Vagina (tissue), 2 donors: ENCODE measurements at places on chromosomes 6 and 20. TPM values are rescaled to one million over a fixed set of nuclear protein-coding genes. Genes with fewer than 3 reads are reported as not detected.

DNA sequence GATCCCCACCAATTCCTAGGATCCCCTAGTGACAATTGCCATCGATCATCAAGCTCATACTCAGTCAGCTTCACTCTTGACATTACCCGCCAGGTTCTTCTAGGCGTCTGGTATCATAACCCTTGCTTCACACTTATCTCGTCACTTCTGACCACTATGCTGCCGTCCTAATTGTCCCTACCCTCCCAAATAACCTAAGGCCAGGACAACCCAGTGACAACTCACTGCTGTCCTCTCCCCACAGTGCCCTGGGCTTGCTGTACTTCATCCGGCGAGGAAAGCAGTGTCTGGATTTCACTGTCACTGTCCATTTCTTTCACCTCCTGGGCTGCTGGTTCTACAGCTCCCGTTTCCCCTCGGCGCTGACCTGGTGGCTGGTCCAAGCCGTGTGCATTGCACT is 3.7 kb downstream of the SYS1 start:
- peak; percentile 40 for DNase-seq
- H3K4me3 ChIP-seq = no peak overlapping the region
- H3K36me3 ChIP-seq = peaks cover 31% of the 10 kb centered on the region
- H3K4me1 ChIP-seq = peaks cover 30% of the 10 kb centered on the region

- no peaks in the 10 kb centered on the region for H3K36me3 ChIP-seq
- no peak for DNase-seq
- H3K4me3 ChIP-seq = no peak overlapping the region
- no peaks in the 10 kb centered on the region for H3K27me3 ChIP-seq
- H3K27ac ChIP-seq = no peak overlapping the region
Observed at GRCh38 chr6:138222901-138223546, 4.7 kb upstream of the PBOV1 start.

DNA sequence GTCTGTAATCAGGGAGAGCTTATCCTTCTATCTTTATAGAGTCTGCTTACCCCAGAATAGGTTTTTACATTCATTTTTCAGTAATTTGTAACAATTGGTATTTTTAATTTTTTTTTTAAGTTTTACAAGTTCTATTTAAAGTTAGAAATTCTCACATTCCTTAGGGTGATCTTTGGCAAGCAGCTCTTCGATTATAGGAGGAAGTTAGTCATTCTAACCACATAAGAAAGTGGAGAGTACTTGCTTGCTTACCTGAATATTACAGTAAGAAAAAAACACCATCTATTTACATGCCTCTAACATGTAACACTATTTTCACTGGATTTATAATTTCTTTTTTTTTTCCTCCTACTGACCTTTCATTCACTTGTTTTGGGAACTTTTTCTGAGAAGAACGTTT is 6.7 kb downstream of the TSHZ2 start:
- no peaks in the 10 kb centered on the region for H3K36me3 ChIP-seq
- H3K27me3 ChIP-seq = no peaks in the 10 kb centered on the region
- peaks cover 6% of the 10 kb centered on the region for H3K4me1 ChIP-seq
- H3K27ac ChIP-seq = no peak overlapping the region
- H3K4me3 ChIP-seq = no peak overlapping the region

MMP24OS gene
- total RNA-seq = 36.8 TPM

DNA sequence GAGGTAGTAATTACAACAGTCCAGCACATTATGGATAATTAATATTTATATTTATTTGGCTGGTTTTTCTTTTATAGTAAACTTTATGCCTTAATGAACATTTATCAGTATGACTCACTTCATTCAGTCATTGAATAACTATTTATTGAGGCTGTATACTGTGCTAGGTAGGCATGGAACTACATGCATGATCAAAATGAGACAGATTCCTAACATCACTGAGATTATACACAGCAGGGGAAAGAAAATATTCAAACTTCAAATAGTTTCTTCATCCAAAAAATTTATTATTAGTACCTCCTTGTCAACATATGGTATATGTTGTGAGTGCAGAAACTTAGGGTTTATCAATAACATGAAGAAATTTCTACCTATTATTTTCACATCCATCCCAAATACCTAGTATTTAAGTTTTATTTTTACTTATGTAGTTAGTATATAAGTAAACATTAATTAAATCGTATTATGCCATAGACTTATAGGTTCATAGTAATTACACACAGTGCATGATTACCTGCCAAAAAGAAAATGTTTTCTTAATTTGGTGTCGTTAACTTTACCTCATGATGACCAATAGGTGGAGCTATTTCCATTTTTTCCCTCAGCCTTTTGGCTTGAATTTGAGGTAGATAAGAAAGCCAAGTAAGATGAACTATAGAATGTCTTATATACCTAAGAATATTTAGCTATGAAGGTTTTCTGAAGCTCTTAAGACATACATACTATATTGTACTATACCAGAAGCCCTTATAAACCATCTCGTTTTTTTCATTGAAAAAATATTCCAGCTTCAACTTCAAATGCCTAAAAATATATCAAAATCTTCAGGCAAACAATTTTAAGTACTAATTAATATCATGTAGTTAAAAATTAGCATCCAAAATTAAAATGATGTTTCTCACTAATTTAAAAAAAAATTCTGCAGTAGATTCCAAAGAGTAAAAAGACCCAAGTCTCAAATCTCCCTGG is 12.5 kb upstream of the TMEM30A start:
- H3K27ac ChIP-seq = no peak overlapping the region
- H3K36me3 ChIP-seq = no peaks in the 10 kb centered on the region
- no peaks in the 10 kb centered on the region for H3K27me3 ChIP-seq
- no peaks in the 10 kb centered on the region for H3K4me1 ChIP-seq

DNA sequence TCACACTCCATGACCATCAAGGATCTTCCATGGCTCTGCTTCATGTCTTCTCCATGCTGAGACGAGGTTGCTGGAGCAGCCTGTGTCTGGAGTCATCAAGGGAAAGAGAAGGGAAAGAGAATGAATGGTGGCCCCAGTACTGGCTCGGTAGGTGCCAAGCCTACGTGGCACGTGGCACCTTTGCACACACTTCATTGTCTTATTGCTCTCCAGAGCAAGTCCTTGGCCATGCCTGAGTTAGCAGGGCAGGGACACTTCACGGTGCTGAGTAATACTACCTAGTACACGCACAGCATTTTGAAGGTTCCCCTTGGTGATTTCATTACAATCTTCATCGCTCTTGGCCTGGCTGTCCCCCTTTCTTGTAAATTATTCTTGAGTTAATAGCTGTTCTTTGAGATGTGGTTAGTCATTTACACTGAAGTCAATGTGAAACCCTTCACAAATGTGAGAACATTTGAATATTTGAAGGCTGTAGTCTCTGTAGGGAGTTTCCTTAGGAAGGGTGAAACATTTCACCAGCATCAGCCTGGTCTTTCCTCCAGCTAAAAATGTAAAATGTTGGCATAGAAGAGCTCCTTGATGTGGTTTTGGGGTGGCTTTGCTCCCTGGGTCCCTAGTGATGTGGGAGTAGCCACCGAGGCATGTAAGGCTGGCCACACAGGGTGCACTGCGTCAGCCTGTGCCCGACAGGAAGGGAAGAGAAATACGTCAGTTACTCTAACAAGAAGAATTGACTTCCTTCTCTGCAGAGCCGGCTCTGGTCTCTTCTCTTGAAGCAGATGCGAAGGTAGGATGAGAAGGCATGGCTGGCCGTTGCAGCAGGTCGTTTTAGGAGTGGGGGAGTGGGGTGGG is at the start of gene SYTL3:
Gene SYTL3, plus strand, starts transcription at position 766 of the 855 bp plus-strand sequence. CDS start 13,215 bp downstream, outside the sequence.
- no peaks in the 10 kb centered on the region for H3K27me3 ChIP-seq
- H3K4me3 ChIP-seq = peak within 1 kb of the TSS; percentile 15
- DNase-seq = no peak
- peaks cover 15% of the 10 kb centered on the region for H3K4me1 ChIP-seq
- peak within 1 kb of the TSS; percentile 42 for H3K27ac ChIP-seq

DNA sequence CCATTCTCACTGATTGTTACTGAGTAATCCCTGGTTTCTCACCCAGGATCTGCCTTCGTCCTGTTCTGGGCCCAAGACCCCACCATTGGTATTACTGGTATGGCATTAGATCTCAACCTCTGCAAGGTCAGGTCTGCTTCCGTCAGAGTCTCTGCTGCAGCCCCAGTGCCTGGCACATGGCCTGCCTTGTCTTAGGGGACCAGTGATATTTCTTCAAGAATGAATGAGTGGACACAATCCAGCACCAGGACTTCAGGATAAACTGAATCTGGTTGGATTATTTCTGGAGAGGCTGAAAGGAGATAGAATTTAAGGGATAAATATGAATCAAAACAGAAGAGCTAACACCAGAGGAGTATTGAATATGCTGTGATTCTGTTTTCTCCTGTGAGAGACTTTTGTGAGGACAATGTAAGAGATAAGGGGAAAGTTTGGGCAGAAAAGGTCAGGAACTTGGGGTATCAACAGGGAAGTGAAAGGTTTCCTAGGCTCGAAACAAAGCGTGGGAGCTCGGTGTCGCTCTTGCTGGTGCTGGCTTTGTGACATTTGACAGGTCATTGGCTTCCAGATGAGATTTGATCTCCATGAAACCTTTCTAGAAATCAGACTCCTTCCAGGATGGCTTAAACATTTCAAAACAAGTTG is 53.9 kb downstream of the OSTM1 start:
- no peaks in the 10 kb centered on the region for H3K27me3 ChIP-seq
- H3K4me1 ChIP-seq = no peaks in the 10 kb centered on the region
- no peak overlapping the region for H3K4me3 ChIP-seq
- no peak overlapping the region for H3K27ac ChIP-seq

DNA sequence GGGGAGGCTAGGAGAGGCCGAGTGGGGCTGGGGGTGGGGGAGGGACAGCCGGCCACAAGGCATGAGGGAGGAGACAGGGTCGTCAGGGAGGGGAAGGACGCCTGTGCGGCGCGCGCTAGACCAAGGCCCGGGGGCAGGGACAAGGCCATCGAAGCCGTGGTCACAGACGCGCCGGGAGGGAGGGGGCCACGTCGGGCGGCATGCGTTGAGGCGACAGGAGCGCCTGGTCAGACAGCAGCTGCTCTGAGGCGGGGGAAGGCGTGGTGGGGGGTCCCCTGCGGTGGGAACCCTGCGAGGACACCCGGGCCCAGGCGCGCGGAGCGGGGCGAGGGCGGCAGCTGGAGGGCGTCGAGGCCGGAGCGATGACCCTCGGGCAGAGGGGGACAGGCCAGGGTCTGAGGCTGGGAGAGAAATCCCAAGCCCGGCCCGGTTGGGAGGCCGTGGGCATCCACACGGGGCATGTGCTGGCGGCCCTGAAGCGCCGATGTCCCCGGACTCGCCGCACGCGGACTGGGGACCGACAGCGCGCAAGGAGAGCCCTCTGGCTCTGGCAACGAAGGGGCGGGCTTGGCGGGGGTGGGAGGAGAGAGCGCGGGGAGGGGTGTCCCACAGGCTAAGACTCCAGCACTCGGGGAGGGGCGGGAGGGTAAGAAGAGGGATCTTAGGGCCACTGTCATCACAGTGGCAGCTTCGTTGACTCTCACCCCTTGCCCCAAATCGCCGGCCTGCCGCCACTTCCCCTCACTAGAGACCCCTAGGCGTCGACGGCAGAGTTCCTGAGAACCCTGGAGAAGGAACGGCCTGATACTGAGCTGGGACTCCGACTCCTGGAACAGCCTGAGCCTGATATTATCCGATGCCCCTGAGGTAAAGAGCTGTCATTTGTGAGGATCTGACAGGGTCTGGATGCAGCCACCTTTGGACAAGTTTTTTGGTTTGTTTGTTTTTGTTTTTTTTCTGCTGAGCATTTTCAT is 5.0 kb downstream of the TMEM239 start:
- H3K4me1 ChIP-seq = peaks cover 32% of the 10 kb centered on the region
- no peak overlapping the region for H3K4me3 ChIP-seq
- no peaks in the 10 kb centered on the region for H3K36me3 ChIP-seq
- DNase-seq = no peak

DNA sequence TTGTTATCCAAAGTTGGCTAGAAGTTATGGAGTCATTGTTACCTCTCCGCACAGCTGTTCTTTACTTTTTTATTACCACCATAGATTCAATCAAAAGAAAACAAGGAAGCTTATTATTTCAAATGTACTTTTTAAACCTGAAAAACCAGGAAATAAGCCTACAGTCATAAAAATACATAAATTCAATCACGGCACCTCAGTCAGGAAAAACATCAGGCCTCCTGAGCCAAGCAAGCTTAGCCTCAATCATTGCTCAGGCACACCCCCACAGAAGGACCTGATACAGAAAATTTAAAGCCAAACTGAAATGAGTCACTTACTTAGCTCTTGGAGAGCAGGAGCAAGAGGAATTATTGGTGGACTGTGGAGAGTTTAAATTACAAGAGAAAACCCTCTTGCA is 44.3 kb downstream of the MARCKS start:
- no peak overlapping the region for H3K4me3 ChIP-seq
- no peak for DNase-seq
- H3K36me3 ChIP-seq = no peaks in the 10 kb centered on the region
- H3K27ac ChIP-seq = no peak overlapping the region
- H3K27me3 ChIP-seq = no peaks in the 10 kb centered on the region
- H3K4me1 ChIP-seq = peaks cover 8% of the 10 kb centered on the region

PPIL6 gene
- 3.9 TPM for total RNA-seq

DNA sequence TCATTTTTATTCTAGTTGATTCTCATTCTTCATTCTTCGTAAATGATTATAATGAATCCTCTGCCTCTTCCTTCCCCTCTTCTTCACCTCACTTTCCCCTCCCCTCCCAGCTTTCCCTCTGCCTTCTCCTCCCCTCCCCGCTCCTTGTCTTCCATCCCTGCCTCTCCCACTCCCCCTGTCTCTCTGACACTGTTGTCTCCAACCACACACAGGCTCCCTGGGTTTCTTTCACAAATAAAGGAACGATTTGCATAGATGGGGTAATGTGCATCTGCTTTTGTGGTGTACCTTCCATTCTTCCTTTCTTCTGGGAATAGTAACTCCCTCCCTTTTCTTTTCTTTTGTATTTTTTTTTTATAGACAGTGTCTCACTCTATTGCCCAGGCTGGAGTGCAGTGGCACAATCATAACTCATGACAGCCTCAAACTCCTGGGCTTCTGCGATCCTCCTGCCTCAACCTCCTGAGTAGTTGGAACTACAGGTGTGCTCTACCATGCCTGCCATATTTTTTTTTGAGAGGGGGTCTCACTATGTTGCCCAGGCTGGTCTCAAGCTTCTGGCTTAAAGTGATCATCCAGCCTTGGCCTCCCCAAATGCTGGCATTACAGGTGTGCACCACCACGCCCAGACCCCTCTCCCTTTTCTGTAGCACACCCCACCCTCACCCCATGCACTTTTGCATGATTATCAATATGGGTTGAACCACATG is 318.6 kb downstream of the PRKN start:
- H3K27ac ChIP-seq = no peak overlapping the region
- H3K4me1 ChIP-seq = no peaks in the 10 kb centered on the region
- no peaks in the 10 kb centered on the region for H3K36me3 ChIP-seq

GRCh38 chr6:111846492-111847409 is 26.5 kb downstream of the FYN start:
- no peak overlapping the region for H3K4me3 ChIP-seq
- H3K4me1 ChIP-seq = peaks cover 84% of the 10 kb centered on the region
- no peaks in the 10 kb centered on the region for H3K27me3 ChIP-seq

GRCh38 chr6:81900616-81901015 is 148.1 kb upstream of the TENT5A start:
- no peak overlapping the region for H3K27ac ChIP-seq
- H3K27me3 ChIP-seq = no peaks in the 10 kb centered on the region
- H3K4me3 ChIP-seq = no peak overlapping the region
- no peak for DNase-seq
- H3K36me3 ChIP-seq = no peaks in the 10 kb centered on the region
- H3K4me1 ChIP-seq = no peaks in the 10 kb centered on the region

LPA gene
- total RNA-seq = 0.49 TPM
